ENCODE measurements at places on chromosomes 1 and 21.

DNA sequence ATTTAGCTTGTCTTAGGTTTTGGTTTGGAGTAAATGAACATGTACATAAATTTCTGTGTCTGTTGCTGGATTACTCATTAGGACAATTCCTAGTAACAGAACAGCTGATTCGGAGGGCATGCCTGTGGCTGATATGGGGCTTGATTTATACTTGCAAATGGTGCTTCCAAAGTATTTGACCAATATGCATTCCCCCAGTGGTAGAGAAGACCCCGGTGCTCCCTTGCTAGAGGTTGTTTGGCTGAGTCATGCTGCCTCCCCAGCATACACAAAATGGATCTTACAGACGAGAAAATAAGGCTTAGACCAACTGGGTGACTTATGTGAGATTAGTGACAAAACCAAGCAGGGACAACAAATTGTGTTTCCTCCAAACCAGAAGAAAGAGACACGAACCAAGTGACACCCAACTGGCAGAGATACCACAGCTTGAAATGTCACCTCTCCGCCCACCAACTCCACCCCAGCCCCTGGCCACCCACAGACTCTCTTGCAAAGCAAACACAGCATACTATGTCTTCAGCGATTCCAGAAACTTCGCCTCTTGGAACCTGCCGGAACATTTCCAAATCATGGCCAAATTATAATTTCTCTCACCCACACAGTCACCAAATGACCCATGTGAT is 75.9 kb upstream of the ETS2 start:
- DNase-seq: no peak

GRCh38 chr1:248359415-248359814 is 2.0 kb upstream of the OR2T4 start:
- DNase-seq: no peak

GRCh38 chr1:199931666-199932377 is 95.7 kb upstream of the NR5A2 start:
- no peak for DNase-seq

GRCh38 chr1:213921311-213921710 is 66.5 kb upstream of the PROX1 start:
- no peak for DNase-seq

GRCh38 chr1:53135735-53136114 is 6.7 kb downstream of the SLC1A7 start:
- no peak for DNase-seq

- no peak for DNase-seq
These were observed 140.8 kb upstream of the FGGY start for GRCh38 chr1:59156051-59156450.

- no peak for DNase-seq
These were observed 79.5 kb upstream of the SIPA1L2 start for GRCh38 chr1:232709386-232709785.

- DNase-seq: no peak
These were observed 225.3 kb downstream of the RGS7 start for GRCh38 chr1:241131636-241132194.

Data from DMS 273 treated with DMSO at 0.1 percent for 48 hours (cell line).